ENCODE measurements at places on chromosomes 3 and 15.
A peak's percentile ranks its signal among the peaks of the same experiment; 100 is the strongest.

- DNase-seq, result no peak
Measured at GRCh38 chr3:113211330-113212149, at the start of gene BOC. TSS of gene BOC (plus strand) at chr3:113211557. CDS start at chr3:113249803, 38,246 bp downstream.

DNA sequence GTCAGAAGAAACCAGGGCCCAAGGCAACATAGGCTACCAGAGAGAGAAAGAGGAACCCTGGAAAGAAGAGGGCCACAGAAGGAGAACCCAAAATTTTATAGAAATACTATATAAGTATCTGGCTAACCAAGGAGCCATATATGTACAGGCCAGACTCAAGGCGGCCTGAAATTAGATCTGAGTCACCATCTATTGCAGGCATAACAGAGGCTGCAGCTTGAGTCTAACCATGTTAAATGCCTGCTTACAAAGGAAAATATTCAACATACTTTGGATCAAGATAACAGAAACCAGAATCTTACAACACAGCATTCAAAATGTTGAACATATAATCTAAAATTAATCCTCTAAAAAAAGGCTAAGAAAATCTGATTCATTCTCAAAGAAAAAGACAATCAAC lies 23.1 kb downstream of the IGSF11 start:
- DNase-seq, result no peak

DNA sequence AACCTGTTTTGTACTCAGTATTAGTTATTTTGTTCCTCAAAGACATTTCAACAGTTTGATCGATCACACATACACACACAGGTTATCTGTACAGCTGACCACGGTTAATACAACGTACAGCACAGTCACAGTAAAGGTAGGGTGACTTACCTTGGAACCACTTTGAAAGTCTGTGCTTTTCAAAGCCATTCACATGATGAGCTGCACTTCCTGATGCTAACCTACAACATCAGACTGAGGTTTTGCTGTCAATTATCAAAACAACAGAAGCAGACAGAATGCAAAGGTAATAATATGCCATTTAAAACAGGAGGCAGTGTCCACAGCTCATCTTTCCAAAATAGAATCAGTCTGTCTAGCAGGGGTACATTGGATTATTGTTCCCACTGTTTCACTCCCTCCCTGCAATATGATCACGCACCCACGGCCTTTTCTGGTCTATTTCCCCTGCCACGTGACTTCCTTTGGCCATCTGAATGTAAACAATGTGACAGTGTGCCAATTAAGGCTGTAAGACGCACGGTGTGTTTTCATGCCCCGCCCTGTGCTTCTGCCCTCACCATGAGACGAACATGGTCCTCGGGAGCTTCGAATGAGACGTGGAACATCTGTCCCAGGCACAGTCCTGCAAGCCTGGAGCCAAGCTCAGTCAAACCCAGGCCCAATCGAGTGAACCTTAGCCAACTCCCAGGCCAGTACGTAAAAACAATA lies 102.4 kb downstream of the FMN1 start:
- no peak for DNase-seq

DNA sequence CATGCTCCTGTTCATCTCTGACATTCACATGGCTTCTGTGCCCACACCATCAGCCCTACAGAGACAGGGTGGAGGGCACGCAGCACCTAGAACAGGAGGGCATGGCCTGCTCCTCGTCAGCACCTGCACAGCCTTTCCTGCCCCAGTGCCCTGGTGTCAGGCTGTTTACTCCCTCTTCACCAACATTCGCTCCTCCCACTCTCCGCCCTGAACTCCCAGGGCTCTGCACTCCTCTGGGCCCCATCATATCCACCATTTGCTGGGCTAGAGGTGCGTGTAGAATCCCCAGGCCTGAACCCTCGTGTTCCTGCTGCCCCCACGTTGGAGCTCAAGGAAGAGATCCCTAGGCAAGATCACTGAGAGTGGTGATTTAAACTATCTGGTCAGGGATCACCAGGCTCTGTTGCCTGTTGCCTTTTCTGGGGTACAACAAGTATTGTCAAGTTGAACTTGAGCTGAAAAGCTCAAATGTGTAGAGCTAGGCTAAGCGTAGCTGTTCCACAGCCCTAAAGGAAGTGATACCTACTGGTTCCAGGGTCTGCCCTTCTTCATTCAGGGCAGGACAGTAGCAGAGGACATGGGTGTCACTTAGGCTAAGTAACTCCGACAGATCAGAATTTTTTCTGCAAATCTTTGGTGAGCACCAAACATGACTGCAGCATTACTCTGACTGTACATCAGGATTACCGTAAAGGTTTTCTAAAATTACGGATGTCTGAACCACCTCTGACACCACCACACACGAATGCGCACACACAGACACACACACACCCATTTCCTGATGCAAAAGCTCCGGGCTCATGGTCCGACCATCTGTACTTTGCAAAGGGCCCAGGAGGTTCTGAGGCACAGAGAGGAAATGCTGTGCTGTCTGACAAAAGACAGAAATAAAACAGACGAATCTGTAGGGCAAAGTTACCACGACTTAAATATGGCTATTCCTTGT lies 43.7 kb upstream of the GNB5 start:
- DNase-seq, result peak; percentile 73

- DNase-seq, result peak; percentile 88
Measured at GRCh38 chr3:108125550-108126071, 34.8 kb upstream of the CD47 start.

- DNase-seq, result no peak
Measured at GRCh38 chr3:196991581-196992460, 23.2 kb upstream of the PIGZ start.

DNA sequence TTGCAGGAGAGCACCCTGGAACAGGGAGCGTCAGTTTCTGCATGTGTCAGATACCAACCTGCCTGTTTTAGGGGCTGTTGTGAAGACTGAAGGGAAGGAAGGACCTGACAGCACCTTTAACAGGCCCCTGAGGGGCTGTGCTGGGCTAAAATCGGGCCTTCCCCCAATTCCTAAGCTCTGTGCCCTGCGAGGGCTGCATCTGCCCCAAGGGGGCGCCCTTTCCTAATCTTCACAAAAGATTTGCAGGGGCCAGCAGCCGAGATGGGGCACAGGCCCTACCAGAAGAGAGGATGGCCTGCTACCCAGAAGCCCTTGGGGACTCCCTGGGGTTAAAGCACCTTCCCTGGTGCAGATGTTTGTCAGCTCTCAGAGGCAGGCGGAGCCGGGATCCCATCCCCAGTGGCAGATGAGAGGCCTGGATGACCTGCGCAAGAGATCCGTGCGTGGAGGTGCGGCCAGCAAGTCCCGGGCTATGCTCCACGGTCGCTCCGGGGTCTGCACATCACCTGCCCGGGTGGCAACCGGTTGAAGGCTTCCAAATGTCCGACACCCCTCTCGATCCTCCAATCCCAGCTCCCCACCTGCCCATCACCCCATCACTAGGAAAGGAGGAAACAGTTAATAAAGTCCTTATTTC lies 53.6 kb downstream of the RHCG start:
- DNase-seq, result no peak

DNA sequence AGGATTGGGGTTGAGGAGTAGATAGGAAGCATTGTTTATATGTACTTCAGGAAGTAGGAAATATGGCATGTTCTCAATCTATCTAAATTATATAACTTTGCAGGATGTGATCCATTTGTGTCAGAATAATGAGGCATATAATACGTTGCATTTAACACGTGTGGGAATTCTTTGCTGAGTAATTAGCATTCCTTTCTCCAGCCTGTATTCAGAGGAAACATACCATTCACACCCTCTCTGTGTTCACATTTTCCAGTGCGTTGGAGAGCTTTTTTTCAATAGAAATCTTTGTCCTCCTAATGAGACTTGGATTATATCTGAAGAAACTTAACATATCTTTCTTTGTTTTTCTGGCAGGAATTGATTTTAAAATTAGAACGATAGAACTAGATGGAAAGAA lies 33.0 kb upstream of the APH1B start:
- DNase-seq, result no peak

DNA sequence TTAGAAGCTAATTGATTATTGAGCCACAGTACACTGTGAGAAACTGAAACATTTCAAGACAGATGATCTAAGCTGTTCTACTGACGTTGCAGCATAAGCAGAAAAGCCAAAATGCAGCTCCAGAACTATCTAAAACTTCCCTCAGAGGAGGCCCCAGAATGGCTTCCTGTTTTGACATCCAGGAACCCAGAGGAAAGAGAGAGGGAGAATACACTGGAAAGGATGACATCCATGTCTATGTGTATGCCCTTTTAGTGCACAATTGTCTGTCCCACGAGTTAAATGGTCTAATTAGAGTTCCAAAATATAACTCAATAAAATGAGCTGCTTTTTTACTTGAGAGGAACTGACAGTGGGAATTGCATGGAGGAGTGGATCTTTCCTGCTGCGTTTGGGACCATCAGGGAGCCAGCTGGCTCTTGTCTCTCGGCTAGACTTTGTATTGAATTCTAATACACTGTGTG lies 688.1 kb downstream of the ZNF385D start:
- no peak for DNase-seq
